ENCODE measurements at places on chromosomes 4 and X.

DNA sequence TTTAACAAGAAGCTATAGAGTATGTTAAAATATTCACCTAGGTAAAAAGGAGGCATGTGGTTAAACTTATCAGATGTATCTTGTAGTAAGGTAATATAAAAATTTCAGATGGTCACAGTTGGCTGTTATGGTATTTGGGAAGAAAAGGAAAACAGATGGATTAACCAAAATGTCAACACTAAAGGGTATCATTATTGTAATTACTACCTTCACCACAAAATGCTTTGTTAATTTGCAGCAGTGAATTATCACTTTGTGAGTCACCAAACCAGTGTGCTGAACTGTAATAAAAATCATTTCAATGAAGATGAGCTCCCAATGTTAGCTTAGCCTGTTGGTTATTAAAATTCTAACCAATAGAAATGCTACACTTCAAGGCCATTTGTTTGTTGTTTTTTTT, 233.9 kb downstream of the RPA4 start:
- no peak for DNase-seq

DNA sequence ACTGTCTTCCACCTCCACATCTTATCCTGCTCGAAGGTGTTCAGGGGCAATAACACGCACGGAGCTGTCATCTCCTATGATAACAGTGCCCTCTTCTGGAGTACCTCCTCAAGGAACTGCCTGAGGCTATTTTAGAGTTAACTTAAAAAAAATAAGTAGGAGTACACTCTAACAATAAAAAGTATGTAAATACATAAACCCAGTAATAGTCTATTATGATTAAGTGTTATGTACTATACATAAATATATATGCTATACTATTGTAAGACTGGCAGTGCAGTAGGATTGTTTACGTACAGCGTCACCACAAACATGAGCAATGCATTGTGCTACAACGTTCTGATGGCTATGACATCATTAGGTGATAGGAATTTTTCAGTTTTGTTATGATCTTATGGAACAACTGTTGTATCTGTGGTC, 34.5 kb upstream of the TLR2 start:
- no peak for DNase-seq

DNA sequence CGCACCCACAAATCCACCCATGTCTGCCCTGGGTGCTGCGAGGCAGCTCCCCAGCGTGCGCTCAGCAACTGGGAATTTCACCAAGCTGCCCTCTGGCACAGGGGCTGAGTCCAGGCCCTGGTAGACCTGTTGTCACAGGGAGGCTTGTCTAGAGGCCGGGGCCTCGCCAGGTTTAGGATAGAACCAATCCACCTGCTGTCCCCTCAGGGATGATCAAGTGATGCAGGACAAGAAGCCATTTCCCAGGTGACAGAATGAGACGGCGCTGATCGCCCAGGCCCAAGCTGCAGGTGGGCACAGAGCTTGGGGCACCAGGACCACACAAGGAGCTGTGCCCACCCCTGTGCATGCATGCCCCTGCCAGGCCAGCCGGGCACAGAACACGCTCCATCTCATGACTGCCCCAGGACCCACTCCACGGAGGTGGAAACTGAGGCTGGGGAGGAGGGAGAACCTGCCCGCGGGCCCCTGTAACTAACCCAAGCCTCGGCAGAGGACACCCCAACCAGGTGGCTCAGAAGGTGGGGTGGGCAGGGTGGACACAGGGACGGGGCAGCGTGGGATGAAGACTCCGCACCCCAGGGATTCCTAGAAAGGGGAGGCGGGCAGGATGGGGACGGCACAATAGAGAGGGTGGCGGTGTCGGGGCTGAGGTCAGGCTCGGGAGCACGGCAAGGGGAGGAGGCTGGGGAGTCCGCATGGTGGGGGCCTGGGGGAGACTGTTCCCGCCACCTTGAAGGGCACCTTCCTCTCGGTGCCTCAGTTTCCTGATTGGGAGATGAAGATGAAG, 78.0 kb downstream of the ZFYVE28 start:
- DNase-seq: no peak

- DNase-seq: no peak
Observed at GRCh38 chr4:173401063-173401462, 2.1 kb upstream of the SCRG1 start.

DNA sequence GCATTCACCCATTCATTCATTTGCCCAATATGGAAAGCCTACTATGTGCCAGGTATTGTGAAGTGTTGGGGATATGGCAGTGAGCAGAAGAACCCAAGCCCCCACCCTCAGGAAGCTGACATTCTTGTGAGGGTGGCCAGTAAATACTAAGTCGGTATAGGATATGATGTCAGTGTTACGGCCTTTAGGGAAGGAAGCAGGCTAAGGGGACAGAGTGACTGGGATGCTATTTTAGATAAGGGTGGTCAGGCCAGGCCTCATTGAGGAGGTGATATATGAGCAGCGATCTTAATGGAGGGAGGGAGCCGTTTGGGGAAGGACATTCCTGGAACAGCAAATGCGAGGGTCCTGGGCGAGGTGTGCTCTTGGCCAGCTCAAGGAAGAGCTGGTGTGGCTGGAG, 2.0 kb downstream of the ATP6AP1 start:
- DNase-seq: no peak

DNA sequence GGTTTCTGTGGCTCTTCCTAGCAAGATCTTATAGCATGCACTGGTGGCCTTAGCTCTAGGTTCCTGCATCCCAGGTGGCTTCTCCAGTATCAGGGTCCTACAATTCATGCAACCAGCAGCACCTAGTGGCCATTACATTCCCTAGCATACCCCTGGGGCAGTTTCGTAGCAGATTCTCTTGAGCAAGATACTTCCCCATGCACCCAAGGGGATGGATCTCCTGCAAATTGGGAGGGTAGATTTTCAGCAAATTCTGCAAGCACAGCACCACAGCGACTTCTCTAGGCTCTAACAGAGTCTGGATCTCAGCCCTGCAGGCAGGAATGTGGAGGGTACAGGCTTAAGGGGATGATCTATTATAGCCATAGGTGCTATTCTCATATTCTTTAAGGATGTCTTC, 13.1 kb upstream of the SLC9B1 start:
- DNase-seq: no peak

- no peak for DNase-seq
Observed at GRCh38 chrX:124023838-124024238, 62.3 kb downstream of the STAG2 start.

DNA sequence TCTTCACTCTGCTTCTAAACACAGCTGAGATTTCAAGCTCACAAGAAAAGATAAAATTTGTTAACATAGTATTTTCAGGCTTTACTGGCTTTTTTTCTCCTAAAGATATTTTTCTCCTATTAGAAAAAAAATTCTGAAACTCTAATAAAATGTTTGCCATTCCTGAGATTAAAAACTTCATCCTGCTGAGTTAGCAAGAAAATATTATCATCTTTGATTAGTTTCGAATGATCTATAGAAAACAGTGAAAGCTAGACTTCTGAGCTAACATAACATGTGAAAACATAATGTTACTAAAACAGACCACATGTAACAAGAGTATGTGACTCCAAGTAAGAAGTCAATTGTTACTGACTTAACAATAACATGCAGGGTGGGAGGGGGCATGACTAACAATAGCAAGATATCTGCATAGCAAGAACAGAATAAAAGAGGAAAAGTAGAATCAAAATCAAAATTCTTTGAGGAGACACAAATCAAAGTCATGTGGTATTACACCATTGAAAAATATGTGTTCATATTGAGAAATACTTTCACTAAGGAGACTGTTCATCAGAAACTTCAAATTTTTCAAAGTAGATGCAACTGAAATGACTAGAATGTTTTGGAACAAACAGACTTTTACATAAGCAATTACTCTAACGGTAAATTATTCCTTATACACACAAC, 14.5 kb downstream of the TBCK start:
- DNase-seq: no peak

DNA sequence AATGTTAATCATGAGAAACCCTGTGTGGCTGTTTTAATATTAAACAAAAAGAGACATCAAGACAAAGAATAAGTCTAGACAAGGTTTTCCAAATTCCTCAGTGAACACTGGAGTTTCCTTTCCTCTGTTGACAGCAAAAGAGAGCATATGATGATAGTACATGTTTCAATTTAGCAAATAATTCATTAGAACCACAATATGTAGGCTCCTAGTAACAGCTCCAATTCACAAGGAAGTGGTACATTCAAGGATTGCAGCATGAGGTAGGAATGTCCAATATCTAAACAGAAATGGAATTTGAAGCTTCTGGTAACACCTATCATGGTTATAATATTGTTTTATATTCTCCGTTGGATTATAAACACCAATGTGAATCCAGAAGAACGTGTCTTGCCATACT, 203.8 kb upstream of the TECRL start:
- no peak for DNase-seq

DNA sequence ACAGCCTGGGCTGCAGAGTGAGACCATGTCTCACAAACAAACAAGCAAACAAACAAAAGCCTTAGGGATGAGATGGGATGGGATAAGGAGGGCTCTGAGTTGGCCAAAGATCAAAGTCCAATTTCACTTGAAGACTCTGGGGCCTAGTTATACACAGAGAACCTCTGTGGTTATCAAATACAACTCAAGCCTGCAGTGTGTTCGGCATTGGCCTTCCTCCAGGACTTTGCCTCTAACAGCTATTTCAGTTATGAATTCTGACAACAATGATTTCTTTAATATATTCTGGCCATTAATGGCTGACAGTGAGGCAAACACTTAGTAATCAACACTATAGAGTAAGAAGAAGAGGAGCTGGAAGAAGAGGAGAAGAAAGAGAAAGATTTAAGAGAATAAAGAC, 171.1 kb downstream of the PDGFRA start:
- DNase-seq: no peak

DNA sequence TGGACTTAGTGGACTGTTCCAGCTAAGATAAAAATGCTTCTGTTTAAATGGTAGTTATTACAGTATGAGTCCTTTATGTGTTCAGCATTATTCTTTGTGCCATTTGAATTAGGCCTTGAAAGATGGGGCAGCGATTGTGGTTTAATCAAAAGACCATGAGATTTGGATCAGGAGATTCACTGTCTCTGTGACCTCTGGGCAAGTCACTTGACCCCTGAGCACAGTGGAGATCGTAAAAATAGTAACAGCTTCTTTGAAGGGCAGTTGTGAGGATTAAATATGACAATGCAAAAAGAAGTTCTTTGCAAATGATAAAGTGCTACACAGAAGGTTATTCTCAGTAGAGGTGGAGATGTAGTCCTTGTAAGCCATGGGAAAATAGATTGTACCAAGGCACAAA, 10.8 kb downstream of the CXCR3 start:
- no peak for DNase-seq

DNA sequence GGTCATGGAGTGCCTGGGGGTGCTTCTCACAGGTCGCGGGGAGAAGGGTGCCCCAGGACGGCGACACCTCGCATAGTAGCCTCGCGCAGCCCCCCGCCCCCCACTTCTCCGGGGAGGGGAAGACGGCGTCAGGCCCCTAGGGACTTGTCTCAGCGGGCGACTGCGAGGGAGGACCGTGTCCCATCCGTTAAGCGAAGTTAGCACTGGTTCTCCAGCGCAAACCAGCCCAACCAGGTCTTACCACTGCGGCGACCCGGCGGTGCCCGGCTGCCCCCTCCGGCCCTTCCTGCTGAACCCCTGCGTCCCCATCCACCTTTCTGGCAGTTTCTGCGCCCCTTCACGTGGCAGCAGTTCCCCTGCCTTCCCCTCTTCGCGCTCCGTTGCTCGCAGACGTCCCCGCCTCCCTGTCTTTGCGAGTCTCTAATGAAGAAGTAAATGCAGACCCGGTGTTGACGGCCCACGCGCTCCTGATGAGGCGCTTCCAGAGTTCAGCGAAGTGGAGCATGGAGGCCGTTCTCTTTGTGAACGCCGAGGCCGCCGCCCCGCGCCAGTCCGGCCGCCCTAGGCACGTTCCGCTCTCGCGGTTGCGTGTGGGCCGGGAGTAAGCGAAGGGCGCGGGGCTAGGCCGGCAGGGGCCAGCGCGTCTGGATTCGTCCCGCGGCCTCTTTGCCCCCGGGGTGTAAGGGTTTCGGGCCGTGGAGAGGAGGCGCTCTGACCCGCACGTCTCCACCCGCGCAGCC, 3.0 kb downstream of the SLIT2 start:
- no peak for DNase-seq

GRCh38 chr4:88102026-88102425, 56.4 kb downstream of the ABCG2 start:
- DNase-seq: no peak

GRCh38 chr4:13701937-13702446, 74.5 kb upstream of the BOD1L1 start:
- DNase-seq: no peak

DNA sequence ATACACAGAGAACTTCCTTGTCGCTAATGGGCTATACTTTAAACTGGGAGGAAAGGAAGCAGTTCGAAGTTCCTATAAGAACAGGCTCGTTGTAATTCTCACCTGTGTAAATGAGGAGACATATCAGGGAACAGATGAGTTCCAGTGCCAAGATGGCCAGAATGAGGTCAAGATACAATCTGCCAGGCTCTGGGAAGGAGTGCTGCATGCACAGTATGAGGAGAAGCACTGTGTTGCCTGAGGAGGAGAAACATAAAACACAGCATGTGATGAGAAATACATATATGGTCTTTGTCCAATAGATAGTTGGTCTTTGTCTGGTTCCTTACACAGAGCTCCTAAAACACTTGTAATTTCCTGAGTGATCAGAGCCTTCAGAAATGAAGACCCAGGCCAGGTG, 24.3 kb downstream of the TMEM192 start:
- no peak for DNase-seq

GRCh38 chr4:82782626-82783345, 15.8 kb downstream of the SCD5 start:
- no peak for DNase-seq

GRCh38 chrX:113892401-113892800, 691.5 kb upstream of the HTR2C start:
- no peak for DNase-seq

DNA sequence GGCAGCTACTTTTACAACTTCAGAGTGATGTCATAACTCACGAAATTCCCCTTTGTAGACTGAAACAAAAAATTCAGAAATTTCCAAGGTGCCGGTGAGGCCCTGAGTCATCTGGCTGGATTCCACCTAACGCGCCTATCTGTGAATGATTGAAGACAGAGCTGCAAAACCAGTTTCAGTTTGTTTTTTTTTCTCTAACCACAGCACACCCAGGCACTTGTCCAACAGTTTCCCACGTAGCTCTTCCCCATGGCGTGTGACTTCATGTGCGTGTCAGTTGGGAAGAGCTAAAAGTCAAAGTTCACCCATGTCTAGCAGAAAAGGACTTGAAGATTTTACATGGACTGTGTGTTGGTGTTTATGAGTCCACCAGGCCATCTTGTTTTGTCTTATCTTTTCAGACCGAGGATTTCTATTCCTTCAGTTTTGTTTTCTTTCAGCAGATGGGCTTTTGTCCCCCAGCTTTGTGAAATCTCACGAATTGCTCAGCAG, 16.4 kb downstream of the TCEANC start:
- DNase-seq: no peak

- DNase-seq: no peak
Observed at GRCh38 chrX:9610771-9611392, 146.0 kb downstream of the TBL1X start.

GRCh38 chr4:5913454-5913853, 20.6 kb upstream of the CRMP1 start:
- DNase-seq: no peak

- DNase-seq: no peak
Observed at GRCh38 chr4:126595643-126596042, 1037.1 kb upstream of the INTU start.
